ENCODE measurements at places on chromosomes 12 and 14.

DNA sequence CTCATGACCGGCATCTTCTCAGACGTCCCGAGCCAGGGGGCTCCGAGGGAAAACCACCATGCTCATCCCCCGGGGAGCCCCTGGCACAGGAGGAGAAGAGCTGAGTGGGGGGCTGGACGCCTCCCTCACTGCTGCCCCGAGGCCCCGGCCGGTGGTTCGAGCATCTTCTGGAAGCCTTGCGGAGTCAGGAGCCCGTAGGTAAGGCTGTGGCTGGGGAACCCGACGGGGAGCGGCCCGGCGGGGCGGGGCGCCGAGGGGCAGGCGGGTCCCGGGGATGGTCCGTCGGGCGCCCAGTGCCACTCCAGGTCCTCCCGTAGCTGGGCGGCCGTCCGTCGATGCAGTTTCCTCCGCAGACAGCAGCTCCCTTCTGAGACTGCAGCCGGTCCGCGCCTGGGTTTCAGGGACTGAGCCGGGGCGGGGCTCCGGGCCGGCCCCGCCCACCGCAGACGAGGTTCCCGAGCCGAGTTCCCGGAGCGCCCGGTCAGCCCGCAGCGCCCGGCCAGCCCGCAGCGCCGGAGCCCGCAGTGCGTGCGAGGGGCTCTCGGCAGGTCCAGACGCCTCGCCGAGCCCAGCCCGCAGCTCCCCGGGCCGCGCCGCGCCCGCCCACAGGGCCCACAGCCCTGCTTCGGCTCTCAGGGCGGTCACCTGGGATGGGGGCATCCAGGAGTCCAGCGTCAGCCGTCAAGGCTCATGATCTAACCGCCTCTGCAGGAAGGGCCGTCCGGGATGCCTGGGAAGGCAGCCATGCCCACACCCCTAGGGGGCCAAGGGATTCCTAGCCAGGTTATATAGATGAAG lies at the start of gene PGF:
Gene PGF, minus strand, starts transcription at position 369 of the 798 bp plus-strand sequence. Its CDS starts 355 bp downstream, at position 14.
- peak; percentile 53 for DNase-seq

DNA sequence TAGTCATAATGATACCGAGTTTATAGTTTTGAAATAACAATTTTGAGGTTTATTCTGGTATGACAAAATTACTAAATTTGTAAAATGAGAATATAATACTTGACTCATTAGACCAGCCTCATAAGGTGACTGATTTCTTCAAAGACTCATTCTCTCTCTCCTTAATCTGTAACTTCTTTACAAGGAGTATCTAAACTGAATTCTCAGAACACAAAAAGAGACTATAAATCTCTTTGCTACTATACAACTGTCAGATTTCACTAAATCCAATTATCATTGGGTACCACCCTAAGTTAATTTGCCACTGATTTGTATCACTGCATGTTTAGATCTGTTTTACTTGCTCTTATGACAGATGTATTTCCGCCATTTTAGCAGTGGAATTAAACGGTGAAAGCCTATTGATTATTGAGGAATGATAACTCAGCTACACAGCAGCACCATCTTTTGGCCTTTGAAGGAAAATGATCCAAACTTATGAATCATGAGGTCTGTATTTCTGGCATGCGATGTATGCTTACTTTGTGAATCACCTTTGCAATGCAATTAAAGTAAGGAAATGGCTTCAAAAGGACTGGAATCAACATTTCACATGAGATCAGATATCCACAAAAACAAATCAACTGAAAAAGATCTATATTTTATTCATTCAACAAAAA lies 161.2 kb downstream of the RERGL start:
- DNase-seq = peak; percentile 85

DNA sequence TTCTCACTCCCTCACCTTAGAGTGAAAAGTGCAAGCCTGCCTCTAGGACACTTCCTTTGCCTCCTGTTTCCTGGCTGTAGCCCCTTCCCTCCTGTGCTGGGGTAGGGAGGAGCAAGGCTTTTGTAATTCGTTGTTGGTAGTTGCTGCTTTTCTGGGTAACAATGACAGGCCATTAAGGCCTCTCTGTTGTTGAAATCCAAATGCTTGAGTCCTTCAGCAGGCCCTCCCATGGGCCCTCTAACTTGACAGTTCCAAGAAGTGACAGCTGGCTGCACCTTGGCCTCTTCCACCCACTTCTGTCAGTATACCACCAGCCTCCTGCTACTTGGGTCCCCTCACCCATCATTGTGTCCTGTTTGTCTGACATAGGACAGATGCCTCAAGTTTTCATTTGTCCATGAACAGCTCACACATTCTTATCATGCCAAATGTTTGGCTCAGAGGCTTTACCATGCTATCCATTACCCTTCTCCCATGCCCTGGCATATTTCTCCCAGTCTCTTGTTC lies 103.7 kb upstream of the PDE3A start:
- peak; percentile 33 for DNase-seq

GRCh38 chr14:96901227-96901626 lies 104.0 kb downstream of the VRK1 start:
- DNase-seq = no peak

- DNase-seq = peak; percentile 29
Observed at GRCh38 chr12:11657511-11657910, 8.0 kb downstream of the ETV6 start.

- DNase-seq = no peak
Observed at GRCh38 chr12:54968181-54968730, 16.3 kb downstream of the TESPA1 start.

DNA sequence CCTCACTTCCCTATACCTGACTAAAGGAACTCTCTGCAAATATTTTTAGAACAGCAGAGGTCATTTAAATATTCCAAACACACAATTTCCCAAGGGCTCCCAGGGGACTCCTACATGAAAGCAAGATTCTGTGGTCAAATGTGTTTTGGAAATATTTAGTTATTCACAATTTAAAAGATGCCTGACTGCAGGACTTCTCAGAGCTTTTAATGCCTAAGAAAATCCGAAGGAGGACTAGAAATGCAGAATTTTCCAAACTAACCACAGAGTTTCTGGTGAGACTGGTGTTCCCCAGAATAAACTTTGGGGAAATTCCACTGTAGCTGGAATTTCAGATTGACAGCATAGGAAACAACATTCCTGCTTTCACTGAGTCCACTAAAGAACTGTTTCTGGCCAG lies 84.8 kb upstream of the MAP1LC3B2 start:
- DNase-seq = peak; percentile 42

DNA sequence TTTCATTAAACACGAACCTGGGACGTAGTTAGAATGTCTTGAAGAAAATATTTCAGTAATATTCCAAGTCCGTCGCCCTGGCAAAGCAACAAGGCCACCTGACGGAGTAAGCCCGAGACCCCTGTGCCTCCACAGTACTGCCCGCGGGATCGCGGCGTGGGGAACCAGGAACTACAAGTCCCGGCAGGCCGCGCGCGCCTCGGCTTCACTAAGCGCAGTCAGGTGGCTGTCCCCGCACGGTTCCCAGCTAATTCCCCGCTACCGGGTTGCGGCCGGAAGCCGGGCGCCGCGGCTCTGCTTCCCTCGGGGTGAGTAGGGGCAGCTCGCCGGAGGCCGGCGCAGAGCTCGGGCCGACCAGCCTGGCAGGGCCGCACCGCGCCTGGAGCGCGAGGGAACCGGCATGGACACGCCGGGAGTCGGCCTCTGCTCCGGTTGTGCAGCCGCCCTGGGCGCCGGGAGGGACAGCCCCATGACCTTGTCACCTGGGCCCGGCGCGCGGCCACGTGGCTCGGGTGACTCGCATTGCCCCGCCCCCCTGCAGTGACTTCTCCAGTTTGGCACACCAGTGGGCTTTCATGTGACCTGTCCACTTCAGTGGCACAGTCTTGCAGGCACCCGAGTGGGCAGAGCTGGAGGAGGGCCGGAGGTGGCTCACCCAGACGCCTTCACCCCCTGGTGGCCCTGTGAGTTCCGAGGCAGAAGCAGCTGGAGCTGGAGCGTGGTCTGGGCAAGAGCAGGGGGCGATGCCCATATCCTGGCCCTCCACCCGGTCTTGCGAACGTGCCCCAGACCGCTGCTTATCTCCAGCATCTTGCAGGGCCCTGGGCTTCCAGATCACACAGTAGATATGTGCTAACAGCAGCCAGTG lies at the start of gene ADCK1:
Gene ADCK1, plus strand, starts transcription at position 247 of the 868 bp plus-strand sequence. CDS start 18,870 bp downstream, outside the sequence.
- peak; percentile 77 for DNase-seq

- peak; percentile 54 for DNase-seq
Observed at GRCh38 chr12:102172436-102172835, 25.2 kb downstream of the PMCH start.

DNA sequence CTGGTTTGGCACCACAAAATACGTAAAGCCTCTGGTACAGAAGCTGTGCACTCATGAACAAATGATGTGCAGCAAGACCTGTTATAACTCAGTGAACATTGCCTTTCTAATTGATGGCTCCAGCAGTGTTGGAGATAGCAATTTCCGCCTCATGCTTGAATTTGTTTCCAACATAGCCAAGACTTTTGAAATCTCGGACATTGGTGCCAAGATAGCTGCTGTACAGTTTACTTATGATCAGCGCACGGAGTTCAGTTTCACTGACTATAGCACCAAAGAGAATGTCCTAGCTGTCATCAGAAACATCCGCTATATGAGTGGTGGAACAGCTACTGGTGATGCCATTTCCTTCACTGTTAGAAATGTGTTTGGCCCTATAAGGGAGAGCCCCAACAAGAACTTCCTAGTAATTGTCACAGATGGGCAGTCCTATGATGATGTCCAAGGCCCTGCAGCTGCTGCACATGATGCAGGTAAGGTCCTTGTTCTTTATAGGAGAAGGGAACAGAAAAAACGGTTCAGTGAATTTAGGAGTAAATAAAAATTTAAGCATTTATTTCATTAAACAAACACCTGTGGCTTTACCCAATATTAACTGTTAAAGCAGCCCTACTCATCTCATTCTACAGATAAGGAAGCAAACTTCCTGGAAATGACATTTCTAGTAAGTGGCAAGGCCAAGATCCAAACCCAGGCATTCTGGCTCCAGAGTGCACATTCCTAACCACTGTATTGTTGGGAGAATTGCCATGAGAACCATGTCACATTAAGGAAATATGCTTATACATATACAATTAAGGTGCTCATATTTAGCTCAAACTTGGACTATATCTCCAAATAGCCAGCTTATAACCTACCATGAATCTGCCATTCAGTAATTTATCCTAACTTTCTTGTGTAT lies 11.7 kb downstream of the COCH start:
- peak; percentile 34 for DNase-seq

GRCh38 chr14:93231129-93231979 lies 24.3 kb downstream of the UBR7 start:
- peak; percentile 38 for DNase-seq

- no peak for DNase-seq
Observed at GRCh38 chr14:94914191-94914590, 144.3 kb upstream of the GSC start.

DNA sequence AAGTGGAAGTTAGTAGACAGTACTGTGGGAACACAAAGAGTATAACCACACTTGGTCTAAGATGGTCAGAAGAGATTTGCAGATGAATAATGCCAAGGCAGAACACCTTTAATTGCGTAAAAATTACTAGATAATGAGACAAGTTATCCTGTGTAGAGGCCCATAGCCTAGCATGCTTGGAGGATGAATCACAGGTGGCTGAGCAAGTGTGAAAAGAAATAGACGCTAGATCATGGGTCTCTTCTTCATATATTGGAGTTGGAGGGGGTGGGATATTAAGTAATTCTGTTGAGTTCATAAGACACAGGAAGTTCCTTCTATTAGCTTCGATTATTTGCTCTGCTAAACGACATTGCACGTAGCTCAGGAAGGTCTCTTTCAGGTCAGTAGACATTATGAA lies 454.3 kb upstream of the LMO3 start:
- no peak for DNase-seq

GRCh38 chr12:52005903-52006703 lies 643 bp upstream of the TAMALIN start:
- no peak for DNase-seq

GRCh38 chr14:65920996-65921395 lies 508.5 kb downstream of the FUT8 start:
- peak; percentile 60 for DNase-seq

GRCh38 chr12:60172266-60173211 lies 576.7 kb downstream of the SLC16A7 start:
- peak; percentile 57 for DNase-seq

- DNase-seq = no peak
Observed at GRCh38 chr14:43166163-43166562, 1340.9 kb downstream of the FSCB start.

DNA sequence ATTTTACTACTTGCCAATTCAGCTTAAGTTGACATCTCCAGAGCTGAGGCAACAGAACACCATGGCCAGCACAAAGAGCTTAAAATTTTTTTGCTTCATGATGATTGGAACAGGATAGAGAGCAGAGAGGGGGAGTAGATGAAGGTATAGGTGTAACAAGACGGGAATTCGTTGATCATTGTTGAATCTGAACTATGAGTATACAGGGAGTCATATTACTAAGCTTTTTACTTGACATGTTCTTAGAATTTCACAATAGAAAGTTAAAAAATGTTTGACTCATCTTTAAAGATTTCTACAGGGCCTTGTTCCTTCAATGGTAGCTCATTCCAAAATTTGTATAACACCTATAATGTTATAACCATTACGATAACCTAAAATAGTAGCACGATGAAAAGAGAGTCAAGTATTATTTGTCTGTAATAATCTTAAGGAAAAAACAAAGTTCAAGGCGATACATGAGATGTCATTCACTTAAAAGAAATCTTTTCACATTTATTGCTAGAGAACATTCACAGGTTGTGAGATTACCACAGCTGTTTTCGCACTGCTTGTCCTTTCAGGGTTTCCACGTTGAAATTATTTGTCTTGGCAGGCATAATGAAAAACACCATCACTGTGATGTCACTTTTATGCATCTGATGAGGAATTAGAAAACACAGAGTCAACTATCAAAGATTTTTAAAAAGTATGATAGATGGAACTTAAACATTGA lies 33.9 kb downstream of the SPX start:
- peak; percentile 23 for DNase-seq

DNA sequence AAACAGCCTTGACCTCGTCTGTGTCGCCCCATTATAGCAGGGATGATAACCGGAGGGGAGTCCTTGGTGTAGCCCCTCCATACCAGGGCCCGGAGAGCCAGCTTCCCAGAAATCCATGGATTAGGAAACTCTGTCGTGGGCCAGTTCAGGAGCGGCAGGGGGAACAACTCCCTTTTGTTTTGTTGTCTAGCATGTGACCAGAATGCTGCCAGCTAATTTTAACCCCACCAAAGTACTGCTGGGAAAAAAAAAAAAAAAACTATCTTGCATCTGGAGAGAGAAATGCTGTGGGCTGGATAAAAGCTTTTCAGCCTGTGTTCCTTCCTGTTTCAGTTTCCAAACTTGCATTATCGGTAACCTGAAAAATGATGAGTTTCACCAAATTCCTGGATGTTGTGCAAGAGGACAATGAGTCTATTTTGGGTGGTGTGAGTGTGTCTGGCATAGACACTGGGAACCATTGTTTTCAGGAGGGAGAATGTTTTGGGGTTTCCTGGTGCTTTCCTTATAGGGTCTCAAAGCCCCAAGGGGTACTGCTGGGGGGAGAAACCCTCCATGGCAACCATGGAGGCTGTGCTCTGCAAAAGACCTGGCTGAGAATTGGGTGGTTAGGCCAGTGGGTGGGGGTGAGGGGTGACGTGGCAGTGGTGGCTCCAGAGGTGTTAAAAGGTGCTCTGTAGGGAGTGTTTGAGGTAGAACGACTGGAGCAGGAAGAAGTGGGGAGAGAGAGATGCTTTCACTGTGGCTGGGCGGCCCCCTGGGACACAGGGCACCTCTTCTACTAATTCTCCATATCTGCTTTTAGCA lies 14.9 kb upstream of the IRF2BPL start:
- peak; percentile 94 for DNase-seq

GRCh38 chr12:106766393-106766826 lies 8.1 kb upstream of the RIC8B start:
- DNase-seq = no peak

GRCh38 chr12:127903146-127903545 lies 363.8 kb upstream of the TMEM132C start:
- peak; percentile 76 for DNase-seq

GRCh38 chr12:108551535-108551934 lies 9.4 kb downstream of the SART3 start:
- DNase-seq = peak; percentile 75

GRCh38 chr12:45431126-45431525 lies 215.2 kb downstream of the ANO6 start:
- DNase-seq = no peak

All from fibroblast of skin of right biceps (primary cell).